ENCODE measurements at places on chromosomes 2 and 18.

DNA sequence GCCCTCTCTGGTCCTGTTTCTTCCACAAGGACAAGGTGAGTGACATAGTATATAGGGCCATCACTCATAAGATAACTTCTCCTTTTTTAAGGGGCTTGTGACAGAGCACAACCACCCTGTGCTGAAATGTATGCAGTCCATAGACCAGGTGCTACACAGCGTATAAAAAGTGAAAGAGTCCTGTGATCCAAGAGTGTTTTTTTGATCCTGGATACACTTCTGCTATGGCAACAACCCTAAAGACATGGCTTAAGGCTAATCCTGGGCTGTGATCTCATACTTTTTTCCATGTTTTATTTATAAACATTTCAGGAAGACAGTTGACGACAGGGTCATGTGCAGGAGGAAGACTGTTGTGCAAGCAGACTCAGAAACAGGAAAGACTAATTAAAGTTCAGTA, 400.5 kb upstream of the TCF4 start:
- no peak for DNase-seq

- DNase-seq: no peak
Measured at GRCh38 chr18:74281980-74282754, 9.6 kb downstream of the CYB5A start.

DNA sequence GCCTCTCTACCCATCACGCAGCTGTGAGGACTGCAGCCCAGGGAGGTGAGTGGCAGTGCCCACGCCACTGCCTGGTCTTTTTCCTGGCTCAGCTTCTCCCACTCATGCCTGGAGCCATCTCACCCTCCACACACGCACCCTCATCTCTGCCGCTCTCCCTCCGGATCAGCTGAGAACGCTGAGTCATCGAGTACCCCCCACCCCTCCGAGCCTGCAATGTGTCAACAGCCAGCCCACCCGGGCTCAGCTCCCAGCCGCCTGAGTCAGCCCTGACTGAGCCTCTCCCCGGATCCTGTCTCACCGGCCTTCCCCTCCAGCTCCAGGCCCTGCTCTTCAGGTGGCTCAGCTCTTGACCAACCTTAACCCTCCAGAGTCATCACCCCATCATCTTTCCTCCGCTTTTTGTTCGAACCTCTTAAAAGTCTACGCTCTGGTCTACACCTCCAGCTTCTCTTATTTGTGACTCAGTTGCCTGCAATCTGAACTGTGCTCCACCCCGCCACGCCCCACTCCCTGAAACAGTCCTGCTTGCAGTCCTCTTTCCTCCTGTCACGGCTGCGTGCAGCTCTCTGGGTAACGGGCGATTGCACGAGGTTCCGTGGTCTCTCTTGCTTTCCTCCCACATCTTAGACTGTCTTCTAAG, 94.4 kb upstream of the ASAP2 start:
- peak; percentile 80 for DNase-seq

- peak; percentile 38 for DNase-seq
Measured at GRCh38 chr18:36757081-36757480, 71.7 kb downstream of the TPGS2 start.

- no peak for DNase-seq
Measured at GRCh38 chr2:191262436-191262835, 17.2 kb downstream of the MYO1B start.

DNA sequence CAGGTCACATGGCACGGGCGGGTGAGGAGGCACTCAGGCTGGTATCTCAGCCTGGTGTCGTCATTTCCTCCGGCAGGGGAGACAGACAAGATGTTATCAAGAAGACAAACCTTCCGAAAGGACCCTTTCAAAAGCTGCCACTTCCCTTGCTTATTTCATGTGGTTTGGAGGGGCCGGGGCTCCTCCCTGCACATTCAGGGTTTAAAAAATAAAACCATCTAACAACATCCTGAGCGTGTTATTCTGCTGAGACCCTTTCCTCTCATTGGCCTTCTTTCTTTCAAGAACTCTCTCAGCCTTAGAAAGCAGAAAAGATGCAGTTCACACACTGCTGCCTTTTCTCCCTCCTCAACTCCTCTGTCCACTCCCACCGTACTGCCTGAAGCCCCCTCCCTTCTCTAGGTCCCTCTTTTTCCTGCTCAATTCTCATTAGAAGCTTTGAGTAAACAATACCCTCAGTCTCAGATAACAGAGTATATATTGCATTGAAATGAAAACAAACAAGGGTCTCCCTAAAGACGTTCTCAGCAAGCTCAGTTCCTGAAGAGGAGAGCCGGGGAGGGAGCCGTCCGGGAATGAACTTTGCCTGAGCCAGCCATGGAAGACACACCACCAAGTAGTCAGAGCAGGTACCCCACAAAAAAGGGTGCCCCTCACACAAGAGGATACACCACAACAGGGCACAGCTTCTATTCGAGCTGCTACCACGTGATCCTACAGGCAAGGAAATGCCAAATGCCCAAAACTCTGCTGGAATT, 9.7 kb downstream of the SMAD7 start:
- DNase-seq: no peak

DNA sequence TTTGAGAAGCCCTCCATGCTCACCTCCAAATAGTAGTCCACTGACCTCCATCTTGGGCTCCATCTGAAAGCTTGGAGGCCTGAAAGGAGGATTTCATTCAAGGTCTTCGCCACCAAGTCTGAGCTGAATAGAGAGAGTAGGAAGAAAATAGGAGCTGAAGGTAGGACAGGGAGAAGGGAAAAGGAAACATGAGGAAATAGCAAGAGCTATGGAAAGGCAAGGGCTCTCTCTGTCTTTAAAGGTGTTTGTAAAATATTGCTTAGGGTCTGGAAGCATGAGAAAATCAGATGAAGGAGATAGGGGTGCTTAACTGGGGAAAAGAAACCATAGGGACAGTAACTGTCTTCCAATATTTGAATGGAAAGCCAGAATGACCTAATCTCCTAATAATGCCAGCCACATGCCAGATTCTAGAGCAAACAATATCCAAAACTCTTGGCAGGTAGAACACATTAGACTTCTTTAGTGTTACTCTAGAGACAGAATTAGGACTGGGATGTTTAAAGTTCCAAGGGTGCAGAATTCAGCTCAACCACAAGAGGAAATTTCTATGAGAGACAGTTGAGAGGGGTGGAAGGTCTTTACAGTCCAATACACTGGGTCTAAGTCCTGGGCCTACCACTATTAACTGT, 67.4 kb downstream of the NAB1 start:
- DNase-seq: no peak

DNA sequence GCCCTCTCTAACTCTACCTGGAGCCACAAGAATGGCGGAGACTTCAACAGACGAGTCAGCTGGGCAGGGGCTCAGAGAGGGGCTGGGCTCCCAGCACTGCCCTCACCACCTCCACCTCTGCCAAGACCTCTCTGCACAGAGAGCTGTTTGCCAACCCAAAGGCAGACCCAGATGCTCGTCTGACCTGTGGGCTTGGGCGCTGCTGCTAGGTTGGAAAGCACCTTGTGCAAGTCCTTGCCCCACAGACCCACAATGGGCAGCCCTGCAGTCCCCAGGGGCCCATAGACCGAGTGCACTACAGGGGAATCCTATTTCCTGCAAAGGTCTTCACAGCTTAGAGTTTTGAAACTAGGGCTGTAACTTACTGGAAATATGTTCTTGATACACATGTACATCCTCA, 13.3 kb downstream of the ACKR3 start:
- DNase-seq: no peak

- DNase-seq: no peak
Measured at GRCh38 chr18:79911344-79912270, 39.8 kb downstream of the SLC66A2 start.
